ENCODE measurements at places on chromosomes 7 and 10. TPM values are rescaled to one million over a fixed set of nuclear protein-coding genes. Genes with fewer than 3 reads are reported as not detected.

- peak; percentile 40 for DNase-seq
Measured at GRCh38 chr7:142587578-142588191, 161.6 kb upstream of the PRSS1 start.

GRCh38 chr7:55409482-55410225 lies 44.5 kb downstream of the LANCL2 start:
- DNase-seq = no peak

- DNase-seq = no peak
Measured at GRCh38 chr7:37265006-37265405, 183.7 kb downstream of the ELMO1 start.

- DNase-seq = no peak
Measured at GRCh38 chr10:17216901-17217395, 11.1 kb upstream of the VIM start.

- DNase-seq = no peak
Measured at GRCh38 chr10:89773081-89773480, 71.7 kb downstream of the KIF20B start.

TDRD1 gene
- total RNA-seq = 0.22 TPM

DNA sequence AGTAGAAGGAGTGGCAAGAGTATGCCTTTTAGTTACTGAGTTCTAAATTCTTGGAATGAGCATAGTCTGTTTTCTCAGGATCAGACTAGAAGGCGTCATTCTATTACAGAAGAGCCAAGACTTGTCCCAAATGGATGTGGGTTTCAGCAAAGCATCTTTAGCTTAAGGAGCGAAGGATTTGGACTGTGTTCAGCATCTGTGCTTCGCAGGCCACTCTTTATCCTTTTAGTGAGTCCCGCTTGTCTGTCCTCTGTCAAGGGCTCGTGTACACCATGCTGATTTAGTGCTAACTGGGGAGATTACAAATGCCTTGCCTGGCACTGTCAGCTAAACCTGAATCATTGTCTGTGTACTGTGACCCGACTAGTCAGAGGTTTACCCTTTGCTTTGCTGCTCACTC lies 465.7 kb downstream of the AUTS2 start:
- DNase-seq = no peak

- no peak for DNase-seq
Measured at GRCh38 chr7:73986158-73986631, 41.8 kb upstream of the ELN start.

GRCh38 chr7:132882714-132883428 lies 199.0 kb downstream of the CHCHD3 start:
- peak; percentile 5 for DNase-seq

CXCL12 gene
- total RNA-seq = not detected

- DNase-seq = peak; percentile 43
Measured at GRCh38 chr7:139035586-139036353, at the start of gene ZC3HAV1L. TSS of gene ZC3HAV1L (minus strand) at chr7:139036042. CDS start at chr7:139036017, 25 bp downstream.

PRKCQ gene
- total RNA-seq = 0.15 TPM

- DNase-seq = no peak
Measured at GRCh38 chr10:85547460-85548023, 819.1 kb downstream of the GRID1 start.

DNA sequence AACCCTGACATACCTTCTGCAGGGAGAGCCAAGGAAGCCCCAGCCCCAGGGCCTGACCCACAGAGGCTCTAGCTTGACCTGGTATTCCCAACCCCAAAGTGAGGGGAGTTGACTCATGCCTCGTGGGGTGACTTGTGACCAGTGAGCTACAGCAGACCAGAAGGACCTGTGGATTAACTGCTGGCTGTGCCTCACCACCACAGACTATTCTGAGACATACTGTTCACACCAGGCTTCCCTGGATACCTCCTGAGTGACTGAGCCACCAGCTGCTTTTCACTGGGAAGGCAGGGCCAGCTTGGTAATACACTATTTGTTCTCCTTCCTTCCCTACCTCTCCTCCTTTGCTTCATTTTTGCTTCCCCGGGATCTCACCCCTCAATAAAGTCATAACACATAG lies 7.3 kb downstream of the PLXNA4 start:
- DNase-seq = no peak

SGCE gene
- 13.0 TPM for total RNA-seq

DNA sequence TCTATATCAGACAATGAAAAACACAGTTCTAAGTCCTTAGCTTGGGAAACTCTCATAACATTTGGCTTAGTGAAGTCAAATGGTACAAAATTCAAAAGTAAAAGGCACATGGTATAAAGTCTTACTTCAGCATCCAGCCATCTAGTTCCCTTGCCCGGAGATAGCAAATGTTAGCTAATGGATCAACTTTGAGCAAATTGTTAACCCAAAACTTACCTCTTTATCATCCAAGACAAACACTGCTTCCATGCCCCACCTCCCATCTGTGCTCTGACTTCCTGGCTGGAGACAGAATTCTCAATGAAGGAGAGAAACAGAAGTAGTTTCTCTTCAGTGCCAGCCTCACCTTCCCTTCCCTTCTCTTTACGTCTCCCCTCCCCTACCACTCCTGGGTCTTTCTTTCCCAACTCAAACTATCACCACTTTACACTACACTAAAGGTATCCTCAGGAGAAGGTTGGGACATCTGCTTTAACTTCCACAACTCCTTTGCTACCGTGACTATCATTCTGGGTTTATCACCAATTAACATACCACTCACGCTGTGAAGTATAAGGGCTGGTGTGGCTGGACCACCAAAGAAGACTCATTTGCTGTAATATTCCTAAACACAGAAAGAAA lies 21.2 kb upstream of the ZNRF2 start:
- DNase-seq = no peak

GRCh38 chr7:4781366-4782069 lies 6.1 kb downstream of the AP5Z1 start:
- DNase-seq = no peak

DNA sequence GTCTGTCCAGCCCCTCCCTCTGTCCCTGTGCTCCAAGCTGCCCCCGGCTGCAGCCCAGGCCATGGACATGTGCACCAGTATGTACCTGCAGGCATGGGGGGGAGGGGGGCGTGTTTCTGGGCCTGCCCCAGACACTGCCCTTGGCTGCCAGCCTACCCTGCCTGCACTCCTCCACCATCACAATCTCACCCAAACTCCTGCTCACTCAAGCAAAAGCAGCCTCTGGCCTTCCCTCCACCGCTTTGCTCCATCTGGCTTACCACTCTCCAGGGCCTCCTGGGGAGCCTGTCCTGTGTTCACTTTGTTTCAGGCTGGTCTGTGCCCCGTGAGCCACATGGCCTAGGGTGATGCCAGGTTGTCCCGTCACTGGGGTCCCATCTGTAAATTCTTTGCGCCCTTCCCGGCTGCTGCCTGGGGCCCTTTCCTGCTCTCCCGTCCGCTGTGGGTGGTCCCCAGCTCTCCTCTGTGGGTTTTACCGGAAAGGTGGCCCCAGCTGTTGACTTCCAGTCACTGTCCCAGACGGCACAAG lies 33.3 kb upstream of the PPIF start:
- DNase-seq = no peak

SKAP2 gene
- 53.4 TPM for total RNA-seq

Data from B cell (primary cell).